ENCODE measurements at places on chromosomes 12 and 14.

DNA sequence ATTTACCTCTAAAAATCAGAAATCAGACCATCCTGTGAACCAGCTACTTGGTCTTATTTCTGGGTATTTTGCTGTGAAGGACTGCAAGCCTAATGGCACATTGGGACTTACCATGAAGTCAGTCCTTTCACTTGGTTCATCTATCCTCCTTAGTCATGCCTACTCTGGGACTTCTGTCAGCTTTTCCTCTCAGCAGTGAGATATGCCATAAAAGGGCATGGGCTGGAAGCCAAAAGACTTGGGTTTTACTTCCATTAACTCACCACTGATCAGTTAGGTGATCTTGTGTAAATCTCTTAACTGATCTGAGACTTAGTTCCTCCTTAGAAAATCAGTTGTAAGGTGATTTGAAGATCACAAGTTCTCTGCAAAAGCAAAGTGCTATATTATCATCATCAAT, 116.5 kb downstream of the PAH start:
- no peak for DNase-seq

GRCh38 chr12:100833282-100833681, 38.7 kb downstream of the ANO4 start:
- no peak for DNase-seq

GRCh38 chr12:14774906-14775635, 28.2 kb downstream of the WBP11 start:
- DNase-seq, result peak; percentile 11

DNA sequence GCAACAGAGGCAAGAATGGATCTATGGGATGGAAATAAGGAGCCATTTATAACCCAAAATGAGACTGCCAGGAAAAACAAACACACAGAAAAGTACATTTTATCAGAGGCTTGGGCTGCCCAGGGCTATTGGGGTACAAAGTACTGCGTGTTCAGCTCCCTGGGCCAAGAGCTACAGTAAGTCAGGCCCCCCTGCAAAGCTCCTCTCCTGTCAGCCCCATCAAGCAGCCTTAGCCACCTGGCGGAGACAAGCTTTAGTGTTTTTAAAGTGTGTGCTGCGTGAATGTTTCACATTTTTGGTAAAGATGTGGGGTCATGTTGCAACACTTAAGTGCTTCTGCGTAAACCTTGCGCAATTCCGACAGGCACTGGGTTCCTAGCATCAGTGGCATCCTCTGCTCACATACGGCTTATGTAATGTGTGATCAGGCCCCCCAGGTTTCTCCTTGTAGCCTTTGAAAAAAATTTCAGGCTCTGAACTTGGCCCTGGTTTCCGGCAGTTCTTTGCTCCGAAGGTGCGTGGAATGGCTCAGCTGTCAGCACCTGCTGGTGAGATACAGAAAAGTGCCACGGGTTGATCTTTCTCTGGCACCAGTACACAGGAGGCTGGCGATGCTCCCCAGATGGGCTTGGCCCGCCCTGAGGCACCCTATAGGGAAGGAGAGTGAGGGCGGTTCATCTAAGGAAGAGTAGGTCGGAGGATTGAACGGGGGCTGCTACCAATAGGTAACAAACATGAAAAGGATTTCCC, 198.7 kb upstream of the EEA1 start:
- no peak for DNase-seq

DNA sequence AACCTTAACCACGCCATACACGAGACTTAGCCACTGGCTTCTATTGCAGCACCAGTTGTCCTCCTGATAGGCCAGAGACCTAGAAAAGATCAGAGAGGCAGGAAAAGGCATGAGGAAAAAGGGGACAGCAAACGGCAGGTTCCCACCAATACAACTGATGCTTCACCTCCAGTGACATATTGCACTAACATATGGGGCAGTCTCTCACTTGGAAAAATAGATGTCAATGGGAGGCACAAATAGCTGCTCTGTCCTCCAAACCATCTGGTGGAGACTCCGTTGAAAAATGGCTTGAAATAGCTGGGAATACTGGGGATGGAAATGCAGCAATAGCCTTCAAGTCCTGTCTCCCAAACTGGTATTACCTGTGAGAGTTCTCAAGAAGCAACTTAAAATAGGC, 20.3 kb downstream of the SLC8A3 start:
- no peak for DNase-seq

- DNase-seq, result no peak
These were observed 91.2 kb upstream of the PARP11 start for GRCh38 chr12:3964439-3964838.

GRCh38 chr14:79134361-79134760, 964.2 kb downstream of the NRXN3 start:
- DNase-seq, result no peak

GRCh38 chr14:62691647-62692489, 353.4 kb downstream of the KCNH5 start:
- no peak for DNase-seq

- DNase-seq, result peak; percentile 66
These were observed 1120.8 kb upstream of the TMEM132C start for GRCh38 chr12:127145929-127146789.

DNA sequence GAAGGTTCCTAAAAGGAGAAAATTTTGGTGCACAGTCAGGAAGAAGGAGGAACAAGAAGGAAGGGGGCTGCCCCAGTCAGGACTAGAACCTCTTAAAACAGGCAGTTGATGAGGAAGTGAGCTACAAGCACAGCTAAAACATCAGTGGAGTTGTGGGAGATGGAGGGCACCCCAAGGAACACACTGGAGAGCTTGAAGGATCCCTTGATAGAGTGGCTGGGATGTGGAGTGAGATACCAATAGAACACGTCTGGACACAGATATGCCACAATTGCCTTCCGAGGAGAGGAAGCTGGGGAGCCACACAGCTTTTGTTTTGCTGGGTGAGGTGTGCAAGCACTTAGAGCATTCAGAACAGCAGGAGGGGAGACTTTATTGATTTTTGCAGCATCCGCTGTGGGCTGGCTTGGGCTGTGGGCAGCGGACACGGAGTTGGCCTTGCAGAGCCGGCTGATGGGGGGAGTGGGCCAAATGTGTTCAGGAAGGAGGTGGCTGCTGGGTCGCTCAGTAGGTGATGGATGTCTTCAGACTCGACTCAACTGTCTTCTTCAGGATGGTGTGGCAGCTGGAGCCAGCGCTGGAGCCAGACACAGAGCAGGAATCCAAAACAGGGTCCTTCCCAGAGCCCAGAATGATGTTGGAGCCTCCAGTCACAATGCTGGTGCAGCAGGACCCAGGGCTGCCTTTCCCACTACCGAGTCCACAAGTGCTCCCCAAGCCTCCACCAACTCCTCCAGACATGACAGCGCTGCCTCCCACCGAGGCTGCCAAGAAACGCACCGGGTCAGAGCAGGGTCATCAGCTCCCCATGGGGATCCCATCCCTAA, 4.7 kb upstream of the KRT79 start:
- DNase-seq, result no peak

DNA sequence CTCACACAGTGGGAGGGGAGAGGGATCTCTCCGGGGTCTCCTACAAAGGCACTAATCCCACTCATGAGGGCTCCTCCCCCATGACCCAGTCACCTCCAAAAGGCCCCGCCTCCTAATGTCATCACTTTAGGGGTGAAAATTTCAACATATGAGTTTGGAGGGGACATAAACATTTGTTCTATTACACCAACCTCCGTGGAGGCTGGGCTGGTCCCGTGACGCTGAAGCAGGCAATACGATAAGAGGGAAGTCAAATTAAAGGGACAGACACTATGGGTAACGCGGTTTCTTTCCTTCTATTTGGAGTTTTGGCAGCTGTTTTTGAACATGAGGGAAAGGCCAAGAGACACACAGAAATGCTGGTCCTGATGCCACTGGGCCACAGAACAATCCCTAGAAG, 175.7 kb upstream of the VASH1 start:
- no peak for DNase-seq

GRCh38 chr14:102593825-102594137, 1.3 kb downstream of the RCOR1 start:
- no peak for DNase-seq

GRCh38 chr12:70154960-70155589, 88.2 kb upstream of the CNOT2 start:
- no peak for DNase-seq

DNA sequence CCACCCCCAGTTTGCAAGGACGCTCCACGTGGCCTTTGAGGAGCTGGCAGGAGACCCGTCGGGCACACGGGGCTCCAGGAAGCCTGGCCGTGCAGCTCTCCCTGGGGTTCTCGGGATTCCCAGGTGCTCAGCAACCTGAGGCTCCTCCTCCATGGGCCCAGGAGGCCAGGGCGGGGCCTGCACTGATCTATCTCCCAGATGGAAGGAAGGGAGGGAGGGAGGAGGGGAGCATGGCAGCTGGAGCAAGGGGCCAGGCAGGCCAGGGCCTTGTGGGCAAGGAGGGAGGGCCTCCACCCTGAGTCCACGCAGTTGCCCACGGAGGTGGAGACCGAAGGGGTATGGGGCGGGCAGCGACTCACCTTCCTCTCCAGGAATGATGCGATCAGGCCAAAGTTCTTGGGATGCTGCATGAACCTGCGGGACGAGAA, 127.3 kb downstream of the RFLNA start:
- DNase-seq, result no peak

- DNase-seq, result no peak
These were observed 112.8 kb downstream of the EGLN3 start for GRCh38 chr14:33837943-33838683.

GRCh38 chr14:24895622-24896021, 154.3 kb downstream of the STXBP6 start:
- no peak for DNase-seq

DNA sequence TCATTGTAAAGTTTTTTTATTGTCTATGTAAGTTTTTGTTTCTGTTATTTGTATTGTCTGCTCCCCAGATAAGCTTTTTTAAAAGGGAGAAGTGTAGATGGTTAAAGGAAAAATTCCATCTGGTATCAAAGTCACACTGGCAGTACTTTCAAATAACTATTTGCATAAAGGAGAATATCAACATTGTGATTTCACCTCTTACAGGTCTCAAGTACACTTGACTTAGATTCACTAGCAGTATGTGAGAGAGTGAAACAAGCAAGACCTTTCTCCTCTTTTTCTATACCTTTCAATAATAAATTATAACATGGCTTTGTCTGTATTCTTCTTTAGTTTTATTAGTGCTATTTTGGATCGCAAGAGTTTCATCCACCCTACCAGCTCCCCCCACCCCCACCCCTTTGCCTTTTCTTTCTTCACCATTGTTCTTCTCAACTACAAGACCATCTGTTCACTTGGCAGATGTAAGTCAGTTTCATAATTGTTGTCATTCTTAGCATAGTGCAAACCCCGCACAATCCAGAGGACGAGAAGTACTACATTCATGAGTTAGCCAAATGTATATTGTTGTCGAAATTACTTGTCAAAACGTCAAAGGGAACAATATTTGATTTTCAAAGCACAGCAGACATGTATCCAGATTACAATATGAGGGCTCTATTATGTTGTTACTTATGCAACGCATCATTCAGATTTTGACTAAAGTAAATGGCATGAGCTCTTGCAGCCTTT, 602.7 kb upstream of the FLRT2 start:
- no peak for DNase-seq

DNA sequence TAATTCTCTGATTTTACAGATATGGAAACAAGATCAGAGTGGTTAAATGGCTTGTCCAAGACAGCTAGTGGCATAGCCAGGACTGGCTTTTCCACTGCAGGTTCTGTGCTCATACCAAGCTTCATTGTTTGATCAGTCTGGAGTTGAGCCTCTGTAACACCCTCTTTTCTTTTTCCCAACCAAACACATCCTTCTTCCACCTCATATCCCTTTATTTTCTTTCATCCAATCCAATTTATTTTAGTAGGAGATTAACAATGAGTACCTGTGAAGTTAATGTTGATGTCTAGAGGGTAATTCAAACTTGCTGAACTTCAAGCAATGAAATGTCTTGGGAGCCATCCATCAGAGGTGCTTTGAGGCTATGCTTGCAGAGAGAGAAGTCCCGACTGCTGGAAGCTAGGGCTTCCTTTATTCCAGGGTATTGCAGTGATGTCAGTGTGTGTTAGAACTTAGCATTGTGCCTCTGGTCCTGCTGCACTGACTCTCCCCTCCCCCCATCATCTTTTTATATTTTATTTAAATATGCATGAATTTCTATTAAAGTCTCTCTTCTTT, 452.1 kb upstream of the PDE3A start:
- DNase-seq, result no peak

- DNase-seq, result no peak
These were observed 44.4 kb downstream of the EVL start for GRCh38 chr14:100109594-100109955.

GRCh38 chr12:76471579-76471978, 88.0 kb downstream of the OSBPL8 start:
- no peak for DNase-seq

DNA sequence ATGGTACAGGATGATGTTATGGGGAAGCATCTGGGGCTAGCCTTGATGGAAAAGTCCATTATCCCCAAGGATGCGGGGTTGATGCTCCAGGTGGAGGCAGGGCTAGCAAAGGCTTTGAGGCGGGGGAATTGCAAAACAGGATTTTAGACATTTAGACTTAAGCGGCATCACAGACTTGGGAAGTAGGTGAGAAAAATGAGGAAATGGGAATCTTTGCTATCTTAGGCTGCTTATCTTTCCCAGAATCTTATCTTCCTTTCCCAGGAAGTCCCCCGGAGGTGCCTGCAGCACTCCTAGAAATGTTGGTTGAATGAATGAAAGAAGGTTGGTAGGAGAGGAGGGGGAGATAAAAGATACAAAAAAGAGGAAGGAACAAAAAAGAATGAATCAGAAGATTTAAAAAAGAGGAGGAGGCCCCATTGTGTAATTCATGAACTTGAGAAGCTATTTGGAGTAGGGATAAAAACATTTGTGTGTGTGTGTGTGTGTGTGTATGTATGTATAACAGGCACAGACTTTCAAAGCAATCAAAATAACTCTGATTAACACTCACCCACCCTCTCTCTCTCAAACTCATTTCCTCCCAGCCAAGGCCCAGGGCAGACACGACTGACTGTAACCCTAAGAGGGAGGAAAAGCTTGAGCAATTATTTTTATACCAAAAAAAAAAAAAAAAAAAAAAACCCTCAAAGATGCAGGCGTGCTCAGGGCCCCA, 62.5 kb upstream of the TBX3 start:
- no peak for DNase-seq

DNA sequence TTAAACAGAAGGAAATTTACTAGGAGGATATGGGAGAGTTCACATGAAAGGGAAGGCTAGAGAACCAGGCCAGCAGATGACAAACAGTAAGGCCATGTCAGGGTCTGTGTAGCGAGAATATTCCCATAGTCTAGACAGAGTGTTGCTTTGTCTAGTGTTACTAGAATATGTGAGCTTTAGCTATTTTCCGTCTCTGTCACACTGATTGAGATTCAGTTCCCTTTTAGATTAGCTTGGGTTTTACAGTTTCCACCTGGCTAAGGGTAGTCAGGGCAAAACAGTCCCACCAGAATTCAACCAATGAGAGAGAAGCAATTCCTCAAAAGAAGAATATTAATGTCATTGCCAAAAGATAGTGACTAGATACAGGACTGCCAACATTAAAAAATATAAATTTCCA, 82.8 kb upstream of the MDM1 start:
- DNase-seq, result no peak

- no peak for DNase-seq
These were observed 27.3 kb upstream of the TBC1D30 start for GRCh38 chr12:64797156-64797555.

GRCh38 chr14:73771848-73772638, 57.9 kb upstream of the PNMA1 start:
- peak; percentile 75 for DNase-seq
